ENCODE measurements at places on chromosomes 2 and 18. TPM values are rescaled to one million over a fixed set of nuclear protein-coding genes. Genes with fewer than 3 reads are reported as not detected.

GRCh38 chr2:230881840-230882239 lies 17.1 kb downstream of the ITM2C start:
- DNase-seq: no peak

DNA sequence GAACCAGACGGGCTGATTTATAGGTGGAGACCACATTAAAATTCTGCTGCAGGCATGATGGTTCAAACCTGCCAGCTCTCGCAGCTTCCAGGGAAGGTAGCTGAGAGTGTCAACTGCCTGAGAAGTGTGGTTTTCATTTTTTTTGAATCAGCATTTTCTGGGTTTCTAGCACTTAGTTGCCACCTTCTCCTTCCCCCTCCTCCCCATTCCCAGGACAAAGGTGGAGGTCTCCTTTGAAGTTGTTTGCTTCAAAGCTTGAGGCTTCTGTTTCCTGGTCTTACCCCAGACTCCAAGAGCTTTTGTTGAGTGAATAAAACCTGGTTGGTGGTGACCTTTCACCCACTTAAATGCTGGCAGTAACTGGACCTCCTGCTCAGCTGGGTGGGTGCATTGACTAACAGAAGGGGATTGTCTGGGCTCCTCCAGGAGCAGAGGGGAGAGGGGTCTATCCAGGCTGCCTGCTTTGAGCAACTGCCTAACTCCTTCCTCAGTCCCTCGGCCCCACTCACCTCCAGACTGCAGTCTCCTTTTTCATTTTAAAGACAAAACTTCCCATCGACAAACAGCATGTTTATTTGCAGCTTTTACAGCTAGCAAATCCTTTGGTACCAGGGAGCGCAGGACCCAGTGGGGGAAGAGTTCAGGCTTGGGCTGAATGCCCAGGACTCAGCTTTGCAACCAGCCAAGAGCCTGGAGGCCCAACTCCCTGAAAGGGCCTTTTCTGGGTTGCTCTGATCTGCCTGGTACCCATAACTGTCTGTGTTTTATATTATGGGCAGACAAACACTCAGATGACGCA lies 3.5 kb downstream of the RHOB start:
- DNase-seq: peak; percentile 92

The KCNIP3 gene
- total RNA-seq: 1.5 TPM

DNA sequence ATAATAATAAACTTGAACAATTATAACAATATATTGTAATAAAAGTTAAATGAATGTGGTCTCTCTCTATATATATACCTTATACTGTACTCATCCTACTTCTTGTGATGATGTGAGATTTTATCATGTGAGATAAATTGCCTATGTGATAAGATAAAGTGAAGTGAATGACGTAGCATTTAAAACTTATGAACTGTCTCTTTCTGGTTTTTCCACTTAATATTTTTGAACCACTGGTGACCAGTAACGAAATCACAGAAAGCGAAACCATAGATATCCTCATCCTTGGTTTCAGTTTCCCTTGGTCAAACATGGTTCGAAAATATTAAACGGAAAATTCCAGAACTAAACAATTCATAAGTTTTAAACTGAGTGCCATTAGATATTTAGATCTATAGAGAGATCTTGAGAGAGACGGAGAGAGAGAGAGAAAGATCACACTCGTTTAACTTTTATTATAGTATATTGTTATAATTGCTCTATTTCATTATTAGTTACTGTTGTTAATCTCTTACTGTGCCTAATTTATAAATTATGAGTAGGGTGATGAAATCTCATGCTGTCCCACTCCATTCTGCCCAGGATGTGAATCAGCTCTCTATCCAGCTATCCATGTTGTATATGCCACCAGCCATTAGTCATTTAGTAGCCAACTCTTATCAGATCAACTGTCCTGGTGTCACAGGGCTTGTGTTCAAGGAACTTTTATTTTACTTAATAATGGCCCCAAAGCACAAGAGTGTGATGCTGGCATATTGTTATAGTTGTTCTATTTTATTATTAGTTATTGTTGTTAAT lies 156.8 kb downstream of the THADA start:
- no peak for DNase-seq

The CD8B2 gene
- total RNA-seq: not detected

DNA sequence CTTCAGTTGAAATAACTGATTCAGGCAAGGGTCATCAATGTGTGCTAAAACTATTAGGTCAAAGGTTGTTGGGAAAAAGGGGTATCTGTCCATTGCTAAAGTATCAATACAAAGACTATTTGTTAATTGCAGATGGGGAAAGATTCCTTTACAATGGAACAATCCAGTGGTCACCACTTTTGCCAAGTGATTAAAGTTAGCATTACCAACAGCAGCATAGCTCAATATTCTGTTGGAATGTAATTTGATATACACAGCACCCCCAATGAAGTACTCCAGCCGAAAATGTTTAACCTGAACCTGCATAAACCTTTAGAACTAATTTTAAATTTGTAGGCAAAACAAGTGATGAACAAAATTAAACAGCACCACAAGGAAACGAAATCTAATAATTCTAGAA lies 191.0 kb downstream of the TCF4 start:
- no peak for DNase-seq

GRCh38 chr2:84299211-84299775 lies 159.8 kb downstream of the SUCLG1 start:
- no peak for DNase-seq
